Ovary (tissue), 10 donors: ENCODE measurements at places on chromosomes 2 and 18.

GRCh38 chr2:175792881-175793280, 209.2 kb downstream of the LNPK start:
- no peaks in the 10 kb centered on the region for H3K4me1 ChIP-seq
- no peak overlapping the region for H3K27ac ChIP-seq
- no peaks in the 10 kb centered on the region for H3K36me3 ChIP-seq
- no peaks in the 10 kb centered on the region for H3K27me3 ChIP-seq

- no peak for DNase-seq
- H3K27me3 ChIP-seq, result no peaks in the 10 kb centered on the region
- H3K27ac ChIP-seq, result no peak overlapping the region
- H3K4me1 ChIP-seq, result no peaks in the 10 kb centered on the region
Observed at GRCh38 chr2:75174981-75175380, 24.3 kb downstream of the TACR1 start.

GRCh38 chr2:3097804-3098203, 279.8 kb downstream of the EIPR1 start:
- DNase-seq, result no peak
- no peak overlapping the region for H3K27ac ChIP-seq
- H3K36me3 ChIP-seq, result no peaks in the 10 kb centered on the region
- H3K4me3 ChIP-seq, result no peak overlapping the region
- H3K27me3 ChIP-seq, result no peaks in the 10 kb centered on the region
- no peaks in the 10 kb centered on the region for H3K4me1 ChIP-seq

DNA sequence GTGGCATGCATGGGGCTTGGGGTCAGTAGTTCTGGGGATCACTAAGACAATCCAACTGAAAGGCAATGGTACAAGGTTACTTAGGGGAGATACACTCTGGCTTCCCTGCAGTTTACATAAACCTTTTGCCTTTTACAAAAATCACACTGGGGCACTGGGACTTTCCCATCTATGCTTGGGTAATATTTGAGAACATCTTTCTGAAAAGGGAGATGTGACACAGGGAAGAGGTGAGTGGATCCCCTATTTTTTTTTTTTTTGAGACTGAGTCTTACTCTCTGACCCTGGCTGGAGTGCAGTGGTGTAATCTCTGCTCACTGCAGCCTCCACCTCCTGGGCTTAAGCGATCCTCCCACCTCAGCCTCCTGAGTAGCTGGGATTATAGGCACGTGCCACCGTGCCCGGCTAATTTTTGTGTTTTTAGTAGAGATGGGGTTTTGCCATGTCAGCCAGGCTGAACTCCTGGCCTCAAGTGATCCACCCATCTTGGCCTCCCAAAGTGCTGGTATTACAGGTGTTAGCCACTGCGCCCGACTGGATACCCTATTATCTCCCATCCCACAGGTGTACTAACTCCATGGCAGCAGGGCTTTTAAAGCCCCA, 82.8 kb upstream of the DNMT3A start:
- no peak for DNase-seq
- no peaks in the 10 kb centered on the region for H3K27me3 ChIP-seq
- H3K27ac ChIP-seq, result no peak overlapping the region

DNA sequence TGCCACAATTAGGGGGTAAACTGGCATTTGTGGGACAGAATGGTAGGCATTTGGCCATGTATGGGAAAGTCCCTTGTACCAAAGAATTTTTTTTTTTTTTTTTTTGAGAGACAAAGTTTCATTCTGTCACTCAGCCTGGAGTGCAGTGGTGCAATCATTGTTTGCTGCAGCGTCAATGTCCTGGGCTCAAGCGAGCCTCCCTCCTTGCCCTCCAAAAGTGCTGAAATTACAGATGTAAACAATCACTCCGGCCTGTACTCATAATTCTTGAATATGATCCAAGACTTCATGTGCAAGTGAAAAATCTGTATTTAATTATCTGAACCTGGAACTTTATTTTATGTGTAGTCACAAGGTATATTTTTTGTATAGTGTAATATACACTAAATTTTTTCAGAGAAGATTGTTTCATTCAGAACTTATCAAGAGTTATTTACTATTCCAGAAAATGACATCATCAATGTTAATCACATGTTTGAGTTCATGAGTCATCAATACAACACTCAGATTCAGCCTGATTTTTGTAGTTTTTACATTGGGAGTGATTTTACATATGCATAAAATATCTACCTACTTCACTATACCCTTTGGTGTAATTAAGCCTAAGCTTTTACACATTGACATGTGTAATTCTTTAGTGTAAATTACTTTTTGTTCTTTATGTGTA, 138.7 kb upstream of the L3MBTL4 start:
- no peaks in the 10 kb centered on the region for H3K27me3 ChIP-seq
- H3K27ac ChIP-seq, result no peak overlapping the region
- no peak overlapping the region for H3K4me3 ChIP-seq
- H3K36me3 ChIP-seq, result no peaks in the 10 kb centered on the region
- H3K4me1 ChIP-seq, result peaks cover 2% of the 10 kb centered on the region

DNA sequence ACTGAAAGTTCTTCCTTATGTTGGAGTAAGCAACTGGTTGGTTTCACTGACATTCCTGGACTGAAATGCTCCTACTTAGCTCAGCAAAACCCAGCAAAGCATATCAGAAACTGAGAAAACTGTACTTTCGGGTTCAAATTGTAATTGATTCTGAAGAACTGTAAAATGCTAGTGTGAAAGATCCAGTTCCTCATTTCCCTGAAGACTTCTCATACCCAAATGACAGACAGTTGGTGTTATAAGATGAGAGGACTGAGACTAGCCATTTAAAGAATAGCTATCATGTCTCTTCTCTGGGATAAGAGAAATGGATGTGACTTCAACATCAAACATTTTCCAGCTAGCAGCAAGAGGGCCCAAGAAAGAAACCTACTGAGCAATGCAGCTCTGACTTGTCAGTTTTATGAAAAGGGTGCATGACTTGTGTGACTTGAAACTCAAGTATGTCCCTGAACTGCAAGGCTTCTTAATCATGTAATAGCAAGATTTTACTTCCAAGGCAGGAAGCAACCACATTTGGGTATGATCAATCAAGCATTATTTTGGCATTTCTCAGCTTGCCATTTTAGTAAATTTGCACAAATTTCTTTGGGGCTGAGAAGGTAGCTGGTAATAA, 420.3 kb upstream of the MMADHC start:
- no peak overlapping the region for H3K27ac ChIP-seq
- H3K4me3 ChIP-seq, result no peak overlapping the region
- no peak for DNase-seq

DNA sequence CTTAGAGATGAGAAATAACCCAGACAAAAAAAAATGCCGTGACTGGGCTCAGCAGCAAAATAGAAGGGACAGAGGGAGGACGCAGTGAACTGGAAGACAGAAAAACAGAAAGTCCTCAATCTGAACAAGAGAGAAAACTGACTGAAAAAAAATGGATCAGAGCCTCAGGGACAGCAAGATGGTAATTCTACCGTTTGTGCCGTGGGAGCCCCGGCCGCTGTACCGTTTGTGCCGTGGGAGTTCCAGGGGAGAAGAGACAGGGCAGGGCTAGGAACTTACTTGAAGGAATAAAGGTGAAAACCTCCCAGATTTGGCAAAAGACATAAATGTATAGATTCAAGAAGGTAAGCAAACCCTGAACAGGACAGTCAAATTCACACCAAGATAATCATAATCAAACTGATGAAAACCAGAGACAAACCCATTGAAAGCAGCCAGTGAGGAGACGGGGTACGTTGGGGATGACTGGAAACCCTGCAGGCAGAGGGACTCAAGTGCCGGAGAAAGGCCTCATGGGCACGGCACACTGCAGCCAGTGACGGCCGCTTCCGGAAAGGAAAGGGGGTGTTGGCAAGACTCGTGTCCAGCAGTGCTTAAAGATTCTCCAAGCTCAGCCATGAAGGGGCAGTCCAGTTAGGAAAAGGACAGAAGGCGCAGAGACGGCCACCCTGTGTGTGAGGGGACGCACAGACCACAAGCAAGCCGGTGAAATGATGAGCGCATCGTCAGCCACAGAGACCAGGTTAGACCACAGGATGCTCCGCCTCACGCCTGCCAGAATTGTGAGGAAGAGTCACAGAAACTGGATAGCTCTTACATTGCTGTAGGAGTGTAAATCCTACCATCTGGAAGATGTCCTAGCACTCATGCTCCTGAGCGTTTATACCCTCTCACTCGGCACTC, 40.0 kb upstream of the NFATC1 start:
- no peak overlapping the region for H3K27ac ChIP-seq
- no peak for DNase-seq
- H3K36me3 ChIP-seq, result no peaks in the 10 kb centered on the region

DNA sequence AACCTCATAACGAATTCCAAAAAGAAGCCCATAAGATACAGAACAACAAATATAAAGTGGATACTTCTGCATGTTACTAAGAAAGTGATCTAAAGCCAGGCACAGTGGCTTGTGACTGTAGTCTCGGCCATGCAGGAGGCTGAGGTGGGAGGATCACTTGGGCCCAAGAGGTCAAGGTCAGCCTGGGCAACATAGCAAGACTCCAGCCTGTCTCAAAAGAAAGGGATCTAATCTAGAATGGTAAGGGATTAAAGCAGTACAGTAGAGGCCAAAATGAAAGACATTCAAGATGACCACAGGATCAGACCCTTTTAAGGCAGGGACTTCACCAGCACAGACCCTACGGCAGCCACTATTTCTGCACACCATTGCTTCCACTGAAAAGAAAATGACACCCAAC, 3.8 kb downstream of the COBLL1 start:
- H3K27me3 ChIP-seq, result no peaks in the 10 kb centered on the region
- H3K4me3 ChIP-seq, result no peak overlapping the region
- no peak for DNase-seq
- no peaks in the 10 kb centered on the region for H3K4me1 ChIP-seq
- H3K36me3 ChIP-seq, result no peaks in the 10 kb centered on the region

DNA sequence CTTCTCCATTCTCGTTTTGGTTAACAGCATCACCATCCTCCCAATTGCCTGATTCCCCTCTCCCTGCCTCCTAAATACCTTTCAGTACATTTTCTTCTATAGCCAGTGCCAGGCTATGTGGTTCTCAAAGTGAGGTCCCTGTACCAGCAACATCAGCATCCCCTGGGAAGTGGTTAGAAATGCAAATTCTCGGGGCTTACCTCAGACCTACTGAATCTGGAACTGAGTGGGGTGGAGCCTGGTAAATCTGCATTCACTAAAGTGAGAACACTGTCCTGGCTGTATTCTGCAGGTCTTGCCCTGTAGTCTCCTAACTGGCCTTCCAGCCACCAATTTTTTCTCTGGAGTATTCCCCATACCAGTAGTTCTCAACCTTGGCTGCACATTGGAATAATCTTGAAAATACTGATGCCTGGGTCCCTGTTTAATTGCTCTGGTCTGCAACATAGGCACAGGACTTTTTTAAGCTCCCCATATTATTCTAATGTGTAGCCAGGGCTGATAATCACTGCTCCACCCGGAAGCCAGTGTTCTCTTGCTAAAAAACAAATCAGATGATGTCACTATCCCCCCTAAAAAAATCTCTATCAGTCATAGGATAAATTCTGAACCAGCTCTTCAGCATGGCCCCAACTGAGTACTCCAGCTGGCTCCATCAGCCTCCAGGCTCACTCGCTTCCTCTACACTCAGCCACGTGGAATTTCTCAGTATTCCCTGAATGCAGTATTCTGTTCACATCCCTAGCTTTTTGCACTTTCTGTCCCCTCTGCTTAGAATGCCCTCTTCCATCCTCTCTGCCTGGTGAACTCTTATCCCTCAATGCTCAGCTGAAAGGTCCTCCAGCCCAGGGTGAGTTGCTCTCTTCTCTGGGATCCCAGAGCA, 98.4 kb downstream of the CDK15 start:
- DNase-seq, result no peak
- no peaks in the 10 kb centered on the region for H3K27me3 ChIP-seq
- no peak overlapping the region for H3K27ac ChIP-seq
- H3K4me3 ChIP-seq, result no peak overlapping the region
- H3K4me1 ChIP-seq, result peaks cover 5% of the 10 kb centered on the region

GRCh38 chr18:42954887-42955286, 160.6 kb downstream of the RIT2 start:
- no peak for DNase-seq
- H3K4me1 ChIP-seq, result no peaks in the 10 kb centered on the region
- no peaks in the 10 kb centered on the region for H3K27me3 ChIP-seq
- no peak overlapping the region for H3K27ac ChIP-seq

DNA sequence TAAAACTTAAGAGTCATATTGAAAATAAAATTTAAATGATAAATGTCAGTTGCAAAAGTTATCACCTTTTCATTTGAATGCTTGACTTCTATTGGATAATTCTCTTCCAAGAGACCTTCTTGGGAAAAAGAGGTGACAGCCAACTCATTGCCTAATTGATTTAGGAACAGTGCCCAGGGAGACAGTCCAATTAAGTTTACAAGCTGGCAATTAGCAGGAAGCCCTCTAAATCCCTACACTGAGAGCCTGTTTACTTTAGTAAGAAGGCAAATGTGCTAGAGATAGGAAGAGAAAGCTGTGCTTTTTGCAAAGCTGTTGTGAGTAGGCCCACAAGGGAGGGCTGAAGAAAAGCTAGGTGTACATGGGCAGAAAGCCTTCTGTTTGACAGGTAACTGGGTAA, 189.1 kb downstream of the WDPCP start:
- H3K36me3 ChIP-seq, result no peaks in the 10 kb centered on the region
- DNase-seq, result no peak
- no peaks in the 10 kb centered on the region for H3K27me3 ChIP-seq

DNA sequence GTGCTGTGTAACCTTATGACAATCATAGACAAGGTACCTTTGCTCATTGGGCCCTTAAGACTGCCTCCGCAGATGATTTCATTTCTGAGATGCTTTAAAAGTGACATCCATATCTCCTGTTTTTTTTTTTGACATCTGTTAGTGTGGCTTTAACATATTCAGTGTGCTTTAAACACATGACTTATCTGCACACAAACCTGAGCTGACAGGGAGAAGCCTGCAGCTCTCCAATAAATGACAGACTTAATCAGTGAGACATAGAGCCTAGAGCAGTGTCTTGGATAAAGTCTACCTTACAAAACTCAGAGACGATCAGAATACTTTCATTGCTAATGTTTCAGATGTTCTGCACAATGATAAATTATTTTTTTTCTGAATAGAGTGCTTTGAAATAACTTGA, 130.7 kb downstream of the UBE2E3 start:
- H3K4me1 ChIP-seq, result no peaks in the 10 kb centered on the region
- H3K36me3 ChIP-seq, result no peaks in the 10 kb centered on the region
- no peaks in the 10 kb centered on the region for H3K27me3 ChIP-seq

GRCh38 chr18:4017480-4017879, 437.6 kb downstream of the DLGAP1 start:
- no peak for DNase-seq
- H3K27me3 ChIP-seq, result no peaks in the 10 kb centered on the region
- no peaks in the 10 kb centered on the region for H3K36me3 ChIP-seq
- no peaks in the 10 kb centered on the region for H3K4me1 ChIP-seq
- H3K27ac ChIP-seq, result no peak overlapping the region
- no peak overlapping the region for H3K4me3 ChIP-seq

DNA sequence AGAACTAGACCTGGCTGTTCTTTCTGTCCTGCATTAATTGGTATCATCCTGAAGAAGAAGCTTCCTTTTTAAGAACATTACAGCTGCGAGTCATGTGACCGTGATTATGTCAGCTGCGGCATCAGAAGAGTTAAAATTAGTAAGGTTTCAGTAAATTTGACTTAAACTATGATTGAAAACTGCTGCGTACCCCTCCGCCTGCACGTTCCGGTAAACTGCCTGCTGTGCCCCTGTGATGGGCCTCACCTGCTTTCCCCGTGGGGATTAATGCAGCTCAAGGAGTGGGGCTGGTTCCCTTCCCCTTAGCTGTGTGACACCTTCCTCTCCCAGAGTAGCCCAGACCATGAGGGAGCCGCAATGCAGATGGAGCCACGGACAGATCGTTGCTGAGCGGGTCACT, 36.1 kb upstream of the MYO3B start:
- no peaks in the 10 kb centered on the region for H3K27me3 ChIP-seq
- no peak for DNase-seq
- no peak overlapping the region for H3K27ac ChIP-seq
- no peaks in the 10 kb centered on the region for H3K36me3 ChIP-seq
